ENCODE measurements at places on chromosomes 2 and 18.
A peak's percentile ranks its signal among the peaks of the same experiment; 100 is the strongest.

DNA sequence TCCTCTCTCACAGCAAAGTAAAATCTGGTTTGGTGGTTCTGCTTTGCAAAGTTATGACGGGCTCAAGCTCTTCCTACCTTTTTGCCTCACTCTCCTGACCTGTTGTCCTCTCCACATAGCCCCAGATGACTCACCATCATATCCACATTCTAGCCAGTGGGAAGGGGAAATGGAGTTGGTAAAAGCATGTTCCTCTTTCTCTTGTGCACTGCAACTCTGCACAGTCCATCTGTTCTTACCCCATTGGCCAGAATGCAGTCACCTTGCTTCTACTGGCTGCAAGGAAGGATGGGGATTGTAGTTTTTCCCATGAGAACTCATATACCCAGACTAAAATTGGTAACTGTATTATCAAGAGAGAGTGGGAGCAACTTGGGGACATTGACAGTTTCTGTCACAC lies 50.4 kb upstream of the SMIM21 start:
- no peak for DNase-seq

DNA sequence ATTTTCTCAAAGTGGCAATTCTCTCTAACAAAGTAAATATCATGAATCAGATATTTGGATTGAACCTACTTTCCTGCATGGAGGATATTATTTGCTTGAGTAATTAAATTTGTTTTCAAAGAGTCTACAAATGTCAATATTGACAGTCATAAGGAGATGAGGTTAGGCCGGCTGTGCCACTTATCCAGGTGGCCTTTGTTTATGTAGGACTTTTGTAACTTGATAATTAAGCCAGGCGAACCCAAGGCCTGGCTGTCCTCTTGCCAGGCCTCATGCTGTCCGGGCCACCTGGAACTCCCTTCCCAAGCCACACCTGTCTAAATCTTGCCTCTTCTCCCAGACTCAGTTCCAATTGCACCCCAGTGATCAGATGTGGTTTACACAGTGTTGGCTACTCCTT lies 255.2 kb downstream of the ACKR3 start:
- DNase-seq: peak; percentile 3

DNA sequence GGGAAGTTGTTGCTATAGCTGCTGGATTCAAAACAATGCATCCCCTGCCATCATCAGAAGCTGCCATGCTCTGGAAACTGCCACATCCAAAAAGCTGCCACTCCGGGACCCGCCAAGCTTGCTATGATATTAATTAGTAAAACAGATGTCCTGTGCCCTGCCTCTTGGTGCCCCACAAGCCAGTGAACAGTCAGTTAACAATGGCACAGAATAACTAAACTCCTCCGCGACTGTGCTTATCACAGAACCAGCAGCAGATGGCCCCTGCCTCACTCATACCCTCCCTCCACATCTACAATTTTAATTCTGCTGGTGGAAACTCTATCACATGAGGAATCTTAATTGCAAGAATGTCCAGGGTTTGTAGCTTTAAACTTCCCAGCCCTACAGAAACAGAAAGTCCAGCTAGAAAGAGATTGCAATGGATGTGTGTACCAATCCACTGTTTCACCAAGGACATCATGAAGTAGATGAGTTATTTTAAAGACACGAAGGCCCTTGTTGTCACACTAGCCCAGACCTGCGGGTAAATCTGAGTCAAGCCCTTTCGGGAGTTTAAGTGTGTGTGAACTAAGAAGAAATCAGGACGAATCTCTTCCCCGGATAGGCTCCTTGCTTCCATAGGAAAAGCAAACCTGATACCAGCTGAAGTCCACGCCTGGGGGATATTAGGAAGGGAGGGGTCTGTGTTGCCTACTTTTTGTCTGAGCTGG lies 7.4 kb upstream of the ACYP2 start:
- DNase-seq: no peak

DNA sequence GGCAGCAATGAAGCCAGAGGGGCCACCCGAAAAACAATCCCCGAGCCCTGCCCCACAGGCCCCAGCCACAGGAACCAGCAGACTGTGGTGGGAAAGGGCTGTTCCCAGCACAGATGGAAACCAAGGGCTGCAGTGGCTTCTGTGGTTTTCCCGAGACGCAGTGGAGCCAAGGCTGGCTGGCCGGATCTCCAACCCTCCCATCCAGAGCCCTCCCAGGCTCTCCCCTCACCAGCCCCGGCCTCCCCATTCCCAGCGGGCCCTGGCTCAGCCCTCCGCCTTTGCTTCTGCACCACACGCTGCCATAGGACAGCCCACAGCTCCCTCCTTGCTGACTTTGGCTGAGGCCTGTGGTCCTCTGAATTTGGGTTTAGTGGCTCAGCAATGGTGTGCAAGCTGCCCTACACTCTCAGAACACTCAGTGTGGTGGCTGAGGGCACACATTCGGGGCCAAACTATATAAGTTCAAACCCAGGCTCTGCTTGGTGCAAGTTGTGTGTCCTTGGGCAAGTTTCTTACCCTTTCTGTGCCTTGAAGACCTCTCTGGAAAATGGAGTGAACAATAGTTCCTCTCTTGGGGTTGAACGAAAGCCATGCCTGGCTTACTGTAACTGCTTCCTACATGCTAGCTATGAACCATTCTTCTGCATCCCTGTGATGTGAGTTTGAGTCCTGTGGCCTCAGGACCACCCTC lies 200.1 kb downstream of the SMAD7 start:
- no peak for DNase-seq

- DNase-seq: no peak
These were observed 157.5 kb downstream of the ZFP36L2 start for GRCh38 chr2:43068631-43069517.

DNA sequence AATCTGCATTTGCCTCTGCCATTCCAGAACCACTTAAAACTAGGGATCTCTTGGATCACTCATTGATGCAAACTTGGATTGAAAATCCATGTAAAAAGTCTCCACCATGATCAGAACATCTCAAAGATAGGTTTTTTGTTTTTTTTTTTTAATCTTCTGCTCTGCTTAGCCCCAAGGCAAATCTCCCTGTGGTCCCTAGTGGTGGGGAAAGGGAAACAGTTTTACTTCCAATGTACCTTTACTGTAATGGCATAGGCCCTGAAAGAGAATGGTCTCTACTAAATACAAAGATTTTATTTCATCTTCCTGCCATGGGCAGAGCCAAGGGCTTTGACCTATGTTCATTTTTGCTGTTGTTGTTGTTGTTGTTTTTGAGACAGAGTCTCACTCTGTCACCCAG lies 78.4 kb downstream of the KANSL1L start:
- no peak for DNase-seq

DNA sequence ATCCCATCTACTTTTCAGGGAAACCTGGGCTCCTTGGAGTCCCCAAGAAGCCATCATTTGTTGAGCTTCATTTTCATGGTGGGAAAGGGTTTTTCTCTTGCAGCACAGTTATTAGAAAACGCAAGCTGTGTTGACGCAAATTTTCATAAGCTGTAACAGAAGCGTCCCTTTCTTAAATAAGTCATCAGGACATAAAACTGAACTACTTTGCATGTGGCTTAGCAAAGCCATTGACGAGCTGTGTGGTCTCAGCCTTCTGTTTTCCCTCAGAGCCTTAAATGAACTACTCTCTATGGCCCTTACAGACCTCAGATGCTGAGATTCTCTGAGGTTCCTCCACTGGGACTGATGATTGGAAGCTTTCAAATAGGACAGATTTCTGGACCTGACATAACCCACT lies 85.1 kb downstream of the ARL4C start:
- no peak for DNase-seq

DNA sequence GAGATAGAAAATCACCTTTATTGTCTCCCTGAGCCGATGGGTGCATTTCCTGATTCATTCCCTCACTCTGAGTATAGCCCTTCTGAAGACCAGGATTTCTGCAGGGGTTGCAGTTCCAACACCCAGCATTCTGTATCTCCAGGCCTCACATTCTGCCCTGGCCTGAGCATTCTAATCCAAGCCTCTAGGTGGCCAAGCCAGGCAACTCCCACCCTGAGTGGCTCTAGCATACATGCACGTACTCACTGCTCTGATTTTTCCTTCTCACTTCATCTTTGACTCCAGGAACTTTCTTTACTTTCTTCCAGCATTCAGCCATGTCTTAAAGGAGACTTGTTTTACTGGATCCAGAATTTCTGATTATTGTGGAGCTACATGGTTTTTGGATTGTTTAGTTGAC lies 100.7 kb upstream of the STK39 start:
- no peak for DNase-seq

DNA sequence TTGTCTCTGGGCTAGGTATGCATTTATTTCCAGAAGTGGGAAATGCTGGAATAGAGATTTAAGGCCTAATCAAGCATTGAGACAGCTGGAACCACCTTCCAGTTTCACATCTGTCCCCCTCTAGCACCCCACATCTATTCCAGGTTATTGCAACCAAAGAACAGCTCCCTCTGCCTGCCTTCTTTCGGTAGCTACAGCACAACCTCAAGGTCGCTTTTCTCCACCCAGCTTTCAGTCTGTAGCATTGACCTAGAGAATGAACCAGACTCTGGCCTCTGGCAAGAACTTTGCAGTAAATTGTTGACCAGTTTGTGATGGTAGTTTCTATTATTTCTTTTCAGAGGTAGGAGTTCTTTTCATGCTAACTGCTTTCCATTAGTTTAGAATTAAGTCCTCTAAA lies 484.2 kb downstream of the DLGAP1 start:
- no peak for DNase-seq

DNA sequence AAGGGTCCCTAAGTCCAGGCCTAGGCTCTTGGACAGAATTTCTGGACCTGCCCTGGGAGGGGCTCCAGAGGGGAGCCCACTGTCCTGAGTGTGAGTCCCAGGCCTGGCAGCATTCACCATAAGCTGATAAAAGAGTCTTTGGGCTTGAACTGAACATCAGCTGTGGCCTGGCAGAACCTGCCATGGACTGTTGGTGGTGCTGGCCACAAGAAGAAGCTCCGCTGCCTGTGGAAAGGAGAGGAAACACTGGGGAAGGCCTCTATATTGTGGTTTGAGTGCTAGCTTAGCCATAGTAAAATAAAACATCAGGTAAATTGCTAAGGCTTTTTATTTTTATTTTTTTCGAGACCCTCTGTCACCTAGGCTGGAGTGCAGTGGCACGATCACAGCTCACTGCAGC lies 20.9 kb upstream of the BAZ2B start:
- no peak for DNase-seq

GRCh38 chr2:98015671-98016070 lies 19.9 kb upstream of the TMEM131 start:
- no peak for DNase-seq

- no peak for DNase-seq
These were observed 33.7 kb upstream of the RFX8 start for GRCh38 chr2:101508636-101509035.

DNA sequence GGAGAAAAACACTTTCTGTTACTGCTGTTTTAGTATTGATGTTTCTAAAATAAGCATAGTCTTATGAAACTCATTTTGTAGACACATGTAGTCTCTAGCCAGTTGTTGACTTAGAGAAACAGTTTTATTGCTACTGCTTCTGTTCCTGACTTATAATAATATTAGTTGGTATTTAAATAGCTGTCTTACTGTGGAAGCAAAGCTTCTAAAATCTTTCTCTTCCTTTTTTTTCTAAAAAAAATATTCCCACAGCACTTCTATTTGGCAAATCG lies 121.8 kb downstream of the MTX2 start:
- DNase-seq: no peak

DNA sequence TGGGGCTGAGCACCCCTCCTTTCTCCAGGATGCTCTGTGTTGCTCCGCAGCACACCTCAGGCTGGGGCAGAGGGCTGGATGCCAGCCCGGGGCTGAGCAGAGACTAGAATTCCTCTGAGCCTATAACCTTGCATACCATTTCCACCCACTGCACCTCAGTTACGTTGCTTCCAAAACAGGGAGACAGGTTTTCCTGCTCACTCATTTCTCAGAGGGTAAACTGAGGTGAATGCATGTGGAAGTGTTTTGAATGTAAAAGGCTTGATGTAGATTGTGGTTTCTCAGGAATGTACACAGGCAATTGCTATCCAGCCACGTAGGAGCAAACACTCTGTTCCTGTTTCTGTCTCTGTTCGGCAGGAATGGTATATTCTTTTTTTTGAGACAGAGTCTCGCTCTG lies 45.3 kb downstream of the EDAR start:
- DNase-seq: no peak

DNA sequence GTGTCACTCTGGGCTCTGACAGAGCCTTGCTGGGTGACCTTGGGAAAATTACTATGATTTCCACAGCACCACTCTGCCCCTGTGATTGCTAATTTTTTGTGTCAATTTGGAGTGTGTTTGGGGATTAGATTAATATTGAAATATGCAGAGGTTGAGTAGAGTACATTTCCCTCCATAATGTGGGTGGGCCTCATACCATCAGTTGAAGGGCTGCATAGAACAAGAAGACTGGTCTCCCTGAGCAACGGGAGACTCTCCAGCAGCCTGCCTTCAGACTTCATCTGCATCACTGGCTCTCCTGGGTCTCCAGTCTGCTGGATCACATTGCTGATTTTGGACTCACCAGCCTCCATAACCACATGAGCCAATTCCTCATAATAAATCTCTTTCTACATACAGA lies 313.7 kb downstream of the TNS1 start:
- no peak for DNase-seq

- no peak for DNase-seq
These were observed 110.8 kb downstream of the MCFD2 start for GRCh38 chr2:46804794-46805193.

DNA sequence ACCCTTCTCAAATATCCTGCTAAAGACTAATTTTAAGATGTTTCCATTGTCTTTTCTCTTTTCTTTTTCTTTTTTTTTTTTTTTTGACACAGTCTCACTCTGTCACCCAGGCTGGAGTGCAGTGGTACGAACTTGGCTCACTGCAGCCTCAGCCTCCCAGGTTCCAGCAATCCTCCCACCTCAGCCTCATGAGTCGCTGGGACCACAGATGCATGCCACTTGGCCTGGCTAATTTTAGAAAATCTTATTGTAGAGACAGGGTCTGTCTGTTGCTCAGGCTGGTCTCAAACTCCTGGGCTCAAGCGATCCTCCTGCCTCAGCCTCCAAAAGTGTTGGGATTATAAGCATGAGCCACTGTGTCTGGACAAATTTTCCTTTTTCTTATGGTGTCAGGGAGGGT lies 167.5 kb downstream of the MCFD2 start:
- DNase-seq: no peak

- no peak for DNase-seq
These were observed at the start of gene GDF7 for GRCh38 chr2:20666304-20667150. GDF7 (plus strand) TSS chr2:20667144; CDS start chr2:20667240, 96 bp downstream.

DNA sequence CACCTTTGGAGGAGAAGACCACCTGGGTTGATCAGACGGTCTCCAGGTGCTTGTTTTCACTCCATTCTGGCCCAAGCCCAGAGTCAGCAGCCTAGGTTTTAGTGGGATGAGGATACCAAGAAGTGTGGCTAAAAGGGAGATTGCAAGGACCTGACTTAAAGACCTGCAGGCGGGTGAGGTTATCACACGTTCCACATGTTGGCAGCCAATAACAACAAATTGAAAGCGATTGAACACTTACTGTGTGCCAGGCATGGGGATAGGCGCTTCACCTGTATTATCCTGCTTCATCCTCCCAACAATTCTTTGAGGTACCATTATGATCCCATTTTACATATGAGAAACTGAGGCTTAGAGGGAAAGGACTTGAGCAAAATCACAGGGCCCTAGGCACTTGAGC lies 5.0 kb downstream of the ARL4C start:
- no peak for DNase-seq

- DNase-seq: no peak
These were observed 33.3 kb downstream of the IL1R2 start for GRCh38 chr2:102025016-102025501.

GRCh38 chr2:108409768-108410167 lies 32.0 kb downstream of the SULT1C4 start:
- no peak for DNase-seq

All from NCI-H2081 treated with DMSO at 0.1 percent for 48 hours (cell line).